ENCODE measurements at places on chromosomes 12 and 14.

DNA sequence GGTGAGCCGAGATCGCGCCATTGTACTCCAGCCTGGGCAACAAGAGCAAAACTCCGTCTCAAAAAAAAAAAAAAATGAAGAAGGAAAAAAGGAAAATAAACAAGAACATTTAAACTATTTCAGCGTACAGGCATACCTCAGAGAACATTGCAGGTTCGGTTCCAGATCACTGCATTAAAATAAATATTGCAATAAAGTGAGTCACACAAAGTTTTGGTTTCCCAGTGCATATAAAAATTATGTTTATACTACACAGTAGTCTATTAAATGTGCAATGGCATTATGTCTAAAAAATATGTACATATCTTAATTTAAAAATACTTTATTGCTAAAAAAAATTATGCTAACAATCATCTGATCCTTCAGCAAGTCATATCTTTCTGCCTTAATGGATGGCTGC is 53.5 kb upstream of the PLEKHG6 start:
- DNase-seq = no peak

GRCh38 chr14:56059054-56059453 is 59.2 kb upstream of the PELI2 start:
- DNase-seq = no peak

- no peak for DNase-seq
These were observed 12.4 kb downstream of the MTERF2 start for GRCh38 chr12:106974511-106974910.

DNA sequence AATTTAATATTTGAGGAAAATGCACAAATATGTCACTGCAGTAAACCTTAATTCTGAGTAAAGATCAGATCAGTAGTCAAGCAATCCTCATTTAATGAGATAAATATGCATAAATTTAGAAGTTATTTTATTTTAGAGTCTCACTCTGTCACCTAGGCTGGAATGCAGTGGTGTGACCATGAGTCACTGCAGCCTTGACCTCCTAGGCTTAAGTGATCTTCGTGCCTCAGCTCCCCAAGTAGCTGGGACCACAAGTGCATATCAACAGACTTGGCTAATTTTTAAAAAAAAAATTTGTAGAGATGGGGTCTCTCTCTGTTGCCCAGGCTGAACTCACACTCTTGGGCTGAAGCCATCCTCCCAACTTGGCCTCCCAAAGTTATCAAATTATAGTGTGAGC is 41.3 kb downstream of the LMO3 start:
- DNase-seq = no peak

DNA sequence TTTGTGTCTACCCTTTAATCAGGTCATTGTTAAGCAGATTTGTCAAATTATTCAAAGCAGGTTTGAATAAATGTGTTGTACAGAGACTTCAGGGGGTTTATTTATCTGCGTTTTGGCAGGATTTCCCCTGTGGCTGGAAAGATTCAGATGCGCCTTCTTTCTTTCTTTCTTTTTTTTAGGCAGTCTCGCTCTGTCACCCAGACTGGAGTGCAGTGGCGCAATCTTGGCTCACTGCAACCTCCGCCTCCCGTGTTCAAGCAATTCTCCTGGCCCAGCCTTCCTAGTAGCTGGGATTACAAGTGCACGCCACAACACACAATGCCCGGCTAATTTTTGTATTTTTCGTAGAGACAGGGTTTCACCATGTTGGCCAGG is 6.3 kb upstream of the NANOGNB start:
- no peak for DNase-seq

DNA sequence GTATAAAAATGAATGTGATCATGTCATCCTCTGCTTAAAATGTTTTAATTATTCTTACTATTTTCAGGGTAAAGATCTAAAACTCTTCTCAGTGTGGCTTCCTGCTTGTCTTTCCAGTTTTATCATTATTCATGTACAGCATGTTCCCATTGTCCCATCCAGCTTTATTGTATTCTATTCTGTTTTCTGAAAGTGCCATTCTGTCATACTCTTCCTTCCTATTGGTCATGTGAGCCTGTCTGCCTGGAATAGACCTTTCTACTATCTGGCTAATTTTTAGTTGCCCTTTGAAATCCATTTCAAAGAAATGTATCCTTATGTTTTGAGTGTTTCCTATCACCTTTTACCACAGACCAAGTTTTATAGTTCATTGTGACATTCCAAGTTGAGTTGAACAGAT is 34.9 kb downstream of the PALS1 start:
- no peak for DNase-seq

GRCh38 chr14:32354716-32355115 is 25.6 kb downstream of the AKAP6 start:
- peak; percentile 13 for DNase-seq

- no peak for DNase-seq
These were observed 10.2 kb upstream of the LTA4H start for GRCh38 chr12:96045566-96045965.

DNA sequence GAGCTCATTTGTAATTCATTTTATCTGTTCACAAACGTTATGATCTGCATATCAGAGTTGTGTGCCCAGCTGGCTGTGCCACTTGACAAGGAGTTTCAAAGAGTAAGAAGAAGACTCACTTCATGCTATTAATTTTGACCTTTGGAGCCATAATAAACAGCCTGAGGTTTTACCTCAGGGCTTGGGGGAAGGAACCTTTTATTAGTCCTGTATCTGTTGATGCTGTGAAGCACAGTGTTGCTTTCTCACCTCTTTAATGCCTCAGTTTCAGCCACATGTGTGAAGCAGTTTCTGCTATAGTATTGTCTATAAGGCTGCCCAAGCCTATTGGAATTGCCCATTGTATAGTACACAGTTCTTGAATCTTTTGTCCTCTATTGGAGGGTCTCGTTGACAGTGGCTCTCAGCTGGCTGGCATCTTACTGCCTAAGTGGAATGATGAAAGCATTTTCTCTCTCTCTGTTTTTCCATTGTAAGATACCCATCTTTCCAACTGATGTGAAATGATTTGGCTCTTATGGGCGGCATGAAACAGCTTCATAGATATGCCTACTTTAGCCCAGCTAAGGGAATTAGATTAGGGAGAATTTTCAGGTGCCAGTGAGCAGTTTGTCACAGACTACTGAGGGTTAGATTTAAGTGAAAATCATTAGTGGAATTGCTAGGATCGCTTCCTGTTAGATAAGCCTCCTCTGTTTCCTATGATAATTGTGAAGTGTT is 34.7 kb downstream of the GPATCH2L start:
- DNase-seq = no peak

GRCh38 chr14:96191841-96192462 is 12.7 kb upstream of the BDKRB2 start:
- no peak for DNase-seq

GRCh38 chr12:46692606-46693005 is 133.2 kb downstream of the SLC38A4 start:
- DNase-seq = no peak

- DNase-seq = no peak
These were observed 87.2 kb upstream of the PTPRB start for GRCh38 chr12:70724444-70724843.

- no peak for DNase-seq
These were observed 298.4 kb downstream of the SYT1 start for GRCh38 chr12:79162948-79163347.

DNA sequence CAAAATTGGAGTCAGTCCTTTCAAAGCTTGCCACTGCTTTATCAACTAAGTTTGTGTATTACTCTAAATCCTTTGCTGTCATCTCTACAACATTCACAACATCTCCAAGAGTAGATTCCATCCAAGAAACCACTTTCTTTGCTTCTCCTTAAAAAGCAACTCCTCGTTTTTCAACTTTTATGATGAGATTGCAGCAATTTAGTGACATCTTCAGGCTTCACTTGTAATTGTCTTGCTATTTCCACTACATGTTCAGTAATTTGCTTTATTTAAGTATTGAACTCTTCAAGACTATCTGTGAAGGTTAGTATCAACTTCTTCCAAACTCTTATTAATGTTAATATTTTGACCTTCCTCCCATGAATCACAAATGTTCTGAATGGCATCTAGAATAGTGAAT is 747.9 kb downstream of the TMTC2 start:
- DNase-seq = no peak

DNA sequence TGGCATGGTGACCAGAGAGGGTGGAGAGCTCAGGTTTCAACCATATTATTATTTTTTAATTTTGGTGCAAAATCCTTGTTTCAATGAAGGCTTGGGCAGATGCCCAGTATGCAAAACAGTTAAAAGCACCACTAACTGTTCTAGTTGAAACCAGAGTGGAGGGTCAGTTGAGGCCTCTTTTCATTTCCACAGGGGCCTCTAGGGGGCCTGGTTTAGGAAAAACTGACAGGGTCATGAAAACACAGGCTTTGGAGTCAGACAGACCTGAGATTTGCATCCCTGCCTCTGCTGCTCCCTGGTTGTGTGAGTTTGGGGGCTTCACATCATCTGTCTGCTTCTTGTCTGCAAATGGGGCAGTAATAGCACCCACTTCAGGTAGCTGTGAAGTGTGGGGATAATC is 3.3 kb upstream of the RPH3A start:
- DNase-seq = peak; percentile 66

DNA sequence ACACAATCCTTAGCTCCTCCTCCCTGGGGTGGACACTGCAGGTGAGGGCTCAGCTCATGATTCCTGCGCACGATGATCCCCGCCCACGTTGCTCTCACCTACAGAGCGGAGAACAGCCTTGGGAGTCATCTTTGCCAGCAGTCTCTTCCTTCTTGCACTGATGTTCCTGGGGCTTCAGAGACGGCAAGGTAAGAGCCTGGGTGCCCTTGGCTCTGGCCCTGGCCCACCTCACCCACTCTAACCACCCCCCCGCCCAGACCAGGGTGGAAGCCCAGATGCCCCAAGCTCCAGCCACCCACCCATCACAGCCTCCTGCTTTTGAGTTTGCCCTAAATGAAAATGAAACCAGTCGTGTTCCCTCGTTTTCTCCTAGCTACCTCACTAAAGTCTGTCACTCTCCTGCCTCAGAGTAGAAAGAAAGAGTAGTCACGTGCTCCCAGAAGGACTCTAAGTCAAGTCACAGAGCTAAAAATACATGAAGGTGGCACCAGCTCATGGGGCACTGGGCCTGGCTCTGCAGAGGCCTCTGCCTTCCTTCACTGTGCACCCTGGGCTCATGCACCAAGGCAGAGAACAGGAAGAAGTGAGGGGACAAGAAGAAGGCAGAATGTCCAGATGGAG is 9.0 kb downstream of the TAPBPL start:
- no peak for DNase-seq

DNA sequence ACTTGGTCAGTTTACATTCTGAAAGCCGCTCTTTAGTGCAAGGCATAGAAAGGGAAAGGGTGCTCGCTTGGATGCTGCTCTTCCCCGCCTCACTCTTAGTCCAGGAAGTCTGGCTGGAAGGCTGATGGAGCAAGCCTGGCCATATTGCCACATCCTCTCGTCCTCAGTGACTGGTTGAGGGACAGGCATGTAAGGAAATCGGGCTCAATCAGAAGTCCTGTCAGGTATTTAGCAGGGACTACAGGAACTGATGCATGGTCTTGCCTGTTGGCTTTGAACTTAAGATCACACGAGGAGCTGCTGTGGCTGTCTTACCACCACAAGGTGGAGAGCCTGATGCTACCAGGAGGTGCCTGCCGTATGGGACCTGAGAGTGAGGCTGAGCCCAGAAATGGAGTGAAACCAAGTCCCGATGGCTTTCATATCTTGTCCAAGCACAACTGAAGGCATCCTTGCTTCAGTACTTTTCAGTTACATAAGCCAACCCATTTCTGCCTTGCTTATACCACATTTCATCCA is 10.7 kb upstream of the C12orf75 start:
- no peak for DNase-seq

All from NCI-H345 (cell line).